ENCODE measurements at places on chromosomes 3 and 15.

DNA sequence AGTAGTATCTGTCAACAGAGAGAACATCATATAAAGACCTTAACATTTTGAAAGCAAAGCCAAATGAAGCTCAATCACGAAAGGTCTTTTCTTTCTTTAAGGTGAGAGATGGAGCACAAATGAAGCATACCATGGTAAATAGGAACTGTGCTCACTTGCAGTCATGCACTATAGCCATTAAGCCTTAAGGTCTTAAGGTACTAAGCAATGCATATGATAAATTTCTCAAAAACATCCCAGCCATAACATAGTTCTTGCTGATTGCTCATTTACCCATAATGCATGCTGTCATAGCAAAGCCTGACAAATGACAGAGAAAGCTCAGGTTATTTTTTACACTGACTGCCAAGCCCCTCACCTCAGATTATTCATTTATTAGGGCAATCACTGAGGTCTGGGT lies 214.5 kb downstream of the MECOM start:
- no peak for DNase-seq

GRCh38 chr3:194322678-194323211 lies 28.4 kb downstream of the CPN2 start:
- peak; percentile 74 for DNase-seq

DNA sequence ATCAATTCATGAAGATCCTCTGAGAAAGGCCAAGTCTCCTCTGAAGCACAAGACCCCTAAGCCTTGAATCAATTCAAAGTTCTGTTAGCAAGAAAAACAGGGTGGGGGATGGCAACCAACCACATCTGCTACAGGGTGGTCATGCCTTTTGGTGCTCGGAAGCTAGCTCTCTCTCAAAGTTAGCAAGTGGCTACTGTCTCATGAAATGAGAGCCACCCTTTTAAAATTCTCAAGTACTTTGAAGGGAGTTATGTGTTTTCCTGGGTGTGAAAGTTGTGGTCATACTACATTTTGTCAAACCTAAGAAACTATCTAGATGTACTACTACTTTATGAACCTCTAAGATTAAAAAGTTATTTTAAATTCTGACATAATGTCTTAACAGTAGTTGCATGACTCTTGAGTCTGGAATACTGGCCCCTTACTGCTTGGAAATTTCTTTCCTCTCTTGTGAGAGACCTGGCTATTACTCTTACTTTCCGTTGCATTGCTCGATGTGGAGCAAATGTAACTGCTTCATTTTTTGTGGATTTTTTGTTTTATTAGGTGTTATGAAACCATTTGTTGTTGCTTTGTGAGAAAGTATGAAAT lies 116.1 kb downstream of the CHST2 start:
- no peak for DNase-seq

DNA sequence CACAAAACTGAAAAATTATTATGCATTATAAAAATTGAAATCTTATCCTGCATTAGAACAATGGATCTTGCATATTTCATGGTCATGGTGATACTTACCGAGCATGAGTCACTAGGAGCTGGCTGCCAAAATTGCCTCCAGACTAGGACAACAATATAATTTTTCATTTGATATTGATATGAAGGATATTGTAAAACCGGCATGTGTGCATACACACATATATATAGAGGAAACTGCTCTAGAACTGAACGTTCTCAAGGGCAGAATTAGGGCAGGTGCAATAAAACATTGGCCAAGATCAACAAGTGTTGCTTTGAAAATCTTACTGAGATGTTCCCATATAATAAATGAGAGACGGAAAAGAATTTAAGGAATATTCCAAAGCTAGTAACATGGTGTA lies 319.4 kb upstream of the POU1F1 start:
- DNase-seq: no peak

GRCh38 chr3:53956586-53956985 lies 64.9 kb upstream of the SELENOK start:
- DNase-seq: no peak

- no peak for DNase-seq
These were observed 248.4 kb downstream of the ZNF385D start for GRCh38 chr3:21502656-21503055.

DNA sequence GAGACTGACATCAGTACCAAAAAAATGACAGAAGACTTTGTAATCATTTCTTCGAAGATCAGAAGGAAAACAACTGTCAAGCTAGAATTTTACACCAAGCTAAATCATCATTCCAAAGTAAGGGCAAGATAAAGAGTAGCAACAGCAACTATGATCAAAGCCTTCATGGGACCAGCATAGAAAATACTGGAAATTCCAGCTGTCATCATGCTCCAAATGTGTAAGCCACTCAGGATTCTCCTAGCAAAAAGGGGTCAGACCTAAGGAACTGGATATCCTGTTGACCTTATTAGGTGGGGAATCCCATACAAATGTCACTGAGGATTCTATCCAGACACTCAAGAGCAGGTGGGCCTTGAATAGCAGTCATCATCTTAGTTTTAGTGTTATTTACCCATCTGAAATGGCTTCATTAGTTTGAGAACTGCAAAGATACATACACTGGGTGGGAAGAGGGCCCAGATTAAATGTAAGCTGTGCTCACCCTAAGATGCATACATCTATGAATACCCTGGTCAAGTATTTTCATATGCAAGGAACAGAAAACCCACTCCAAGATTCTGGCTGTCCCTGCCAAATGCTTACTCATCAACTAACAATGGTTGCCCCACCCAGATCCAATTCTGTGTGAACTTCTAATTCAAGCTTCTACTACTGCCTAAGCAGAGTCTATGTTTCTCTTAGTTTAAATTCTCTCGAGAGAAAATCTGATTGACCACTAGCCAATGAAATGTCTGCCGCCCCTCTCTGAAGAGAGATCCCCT lies 33.5 kb downstream of the CLDN18 start:
- DNase-seq: peak; percentile 94

- no peak for DNase-seq
These were observed 65.8 kb downstream of the IQSEC1 start for GRCh38 chr3:13007251-13007941.

GRCh38 chr3:100634493-100635272 lies 25.3 kb downstream of the ADGRG7 start:
- peak; percentile 23 for DNase-seq

GRCh38 chr3:16142350-16143025 lies 32.0 kb upstream of the GALNT15 start:
- DNase-seq: no peak

GRCh38 chr3:158471639-158472294 lies 99.2 kb upstream of the MLF1 start:
- DNase-seq: peak; percentile 88

- DNase-seq: no peak
These were observed 34.0 kb downstream of the SCG5 start for GRCh38 chr15:32675466-32675865.
